ENCODE measurements at places on chromosomes 1 and 21.

GRCh38 chr1:67755619-67756018 is 70.6 kb downstream of the GADD45A start:
- peak; percentile 84 for DNase-seq

- DNase-seq = peak; percentile 25
Observed at GRCh38 chr1:172609528-172609927, 49.4 kb upstream of the FASLG start.

DNA sequence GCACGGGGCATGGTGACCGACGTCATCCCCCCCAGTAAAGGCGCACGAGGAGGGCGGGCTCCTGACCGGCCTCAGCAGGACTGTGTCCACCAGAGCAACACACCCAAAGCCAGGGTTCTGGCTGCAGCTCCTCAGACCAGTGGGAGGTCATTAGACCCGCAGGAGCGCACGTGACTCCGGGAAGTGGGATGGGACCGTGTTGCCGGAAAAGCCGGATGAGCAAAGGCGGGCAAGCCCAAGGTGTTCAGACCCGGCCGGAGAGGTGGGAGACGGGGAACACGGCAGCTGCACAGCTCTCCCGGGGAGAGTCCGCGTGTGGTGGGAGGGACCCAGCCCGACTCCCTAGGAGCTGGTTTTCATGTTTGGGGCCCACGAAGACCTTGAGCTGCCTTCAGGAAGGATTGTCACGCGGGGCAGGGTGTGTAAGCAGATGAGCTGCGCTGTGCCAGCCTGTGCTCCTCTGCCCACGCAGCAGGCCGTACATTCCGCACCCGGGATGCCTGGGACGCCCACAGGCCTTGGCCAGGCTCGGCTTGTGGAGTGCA is 20.6 kb upstream of the TRAPPC10 start:
- no peak for DNase-seq

DNA sequence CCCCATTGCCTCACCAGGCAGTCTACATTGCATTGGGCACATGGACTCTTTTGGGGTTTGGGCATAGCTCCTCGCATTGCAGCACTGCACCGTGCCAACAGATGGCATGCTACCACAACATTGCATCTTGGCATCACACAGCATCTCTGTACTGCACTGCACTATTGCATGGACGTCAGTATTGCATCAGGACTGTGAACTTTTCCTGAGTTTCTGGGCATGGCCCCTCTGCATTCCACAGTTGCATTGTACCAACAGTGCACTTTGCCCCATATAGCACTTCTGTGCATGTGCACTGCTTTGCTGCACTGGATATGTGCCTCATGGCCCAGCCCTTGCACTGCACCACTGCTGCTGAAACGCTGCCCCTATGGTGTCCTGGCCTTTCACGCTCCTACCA is 9.6 kb downstream of the PTPRU start:
- DNase-seq = peak; percentile 58

- no peak for DNase-seq
Observed at GRCh38 chr1:145702052-145702451, 5.1 kb downstream of the PDZK1 start.

GRCh38 chr1:174017231-174017970 is 4.8 kb downstream of the RC3H1 start:
- peak; percentile 56 for DNase-seq

DNA sequence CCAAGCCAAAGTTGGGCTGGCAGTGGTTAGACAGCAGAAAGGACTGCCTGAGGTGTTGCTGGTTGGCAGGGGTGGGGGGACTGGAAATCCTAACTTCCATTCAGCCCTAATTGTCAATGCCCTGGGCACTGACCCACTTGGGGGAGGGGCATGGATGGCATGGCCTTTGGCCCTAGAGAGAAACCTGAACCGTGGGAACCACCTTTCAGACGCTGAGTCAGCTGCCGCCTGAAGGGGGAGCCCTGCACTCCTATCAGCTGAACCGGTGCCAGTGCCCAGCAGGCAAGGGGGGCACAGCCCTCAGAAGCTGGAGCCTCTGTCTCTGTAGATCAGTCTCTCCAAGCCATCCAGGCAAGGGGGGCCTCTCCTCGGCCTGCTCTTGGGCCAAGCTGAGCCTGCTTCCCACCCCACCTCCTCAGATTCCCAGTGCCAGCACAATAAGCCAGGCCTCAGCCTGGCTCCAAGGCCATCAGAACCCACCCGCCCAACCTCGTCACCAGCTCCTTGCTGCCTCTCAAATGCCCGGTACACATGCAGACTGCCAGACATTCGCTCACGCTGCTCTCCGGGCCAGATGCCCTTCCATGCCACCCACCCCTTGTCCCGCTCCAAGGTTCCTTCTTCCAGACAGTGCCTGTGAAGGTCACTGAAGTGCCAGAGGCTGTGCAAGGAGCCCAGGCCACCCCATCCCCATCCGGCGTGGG is 11.6 kb downstream of the TINAGL1 start:
- DNase-seq = peak; percentile 53

Data from EH (cell line).